ENCODE measurements at places on chromosomes 1 and 21.

DNA sequence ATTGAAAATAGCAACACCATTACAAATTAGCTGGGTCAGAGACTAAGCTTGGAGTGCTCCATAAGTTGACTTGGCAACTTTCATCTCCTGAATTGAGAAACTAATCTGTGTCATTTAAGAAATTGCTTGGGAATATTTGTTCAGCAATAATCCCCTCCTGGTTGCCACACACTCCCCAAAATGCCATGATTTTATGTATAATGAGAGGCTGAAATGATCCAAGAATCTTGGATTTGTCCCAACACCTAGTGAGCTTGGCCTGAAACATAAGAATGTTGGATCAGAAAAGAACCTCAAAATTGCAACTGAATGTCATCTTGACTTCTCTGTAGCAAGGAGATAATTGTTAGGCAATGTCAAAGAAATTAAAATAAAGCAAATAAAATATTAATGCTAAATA is 805.9 kb upstream of the ADAMTS5 start:
- no peak for DNase-seq

- no peak for DNase-seq
Measured at GRCh38 chr1:48761986-48762385, 14.7 kb downstream of the BEND5 start.

GRCh38 chr1:37036667-37037053 is 2.3 kb upstream of the GRIK3 start:
- peak; percentile 71 for DNase-seq

- DNase-seq = no peak
Measured at GRCh38 chr1:92695104-92695503, 89.8 kb downstream of the EVI5 start.

DNA sequence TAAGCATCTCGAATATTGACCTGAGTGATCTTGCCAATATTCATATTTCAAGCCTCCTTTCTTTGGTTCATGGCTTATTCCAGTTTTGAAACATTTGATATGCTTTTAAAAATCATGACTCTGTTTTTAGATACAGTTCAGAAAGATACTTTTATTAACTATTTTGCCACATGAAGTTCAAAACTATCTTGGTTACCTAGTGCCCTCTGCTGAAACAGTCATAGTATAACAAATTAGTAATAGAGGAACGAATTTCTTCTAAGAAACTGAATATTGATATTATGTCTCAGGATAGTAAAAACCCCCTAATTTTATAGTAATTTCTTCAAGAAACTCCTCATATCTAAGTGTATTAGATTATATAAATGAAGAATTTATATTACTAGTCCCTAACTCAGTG is 52.6 kb upstream of the RC3H1 start:
- DNase-seq = no peak

DNA sequence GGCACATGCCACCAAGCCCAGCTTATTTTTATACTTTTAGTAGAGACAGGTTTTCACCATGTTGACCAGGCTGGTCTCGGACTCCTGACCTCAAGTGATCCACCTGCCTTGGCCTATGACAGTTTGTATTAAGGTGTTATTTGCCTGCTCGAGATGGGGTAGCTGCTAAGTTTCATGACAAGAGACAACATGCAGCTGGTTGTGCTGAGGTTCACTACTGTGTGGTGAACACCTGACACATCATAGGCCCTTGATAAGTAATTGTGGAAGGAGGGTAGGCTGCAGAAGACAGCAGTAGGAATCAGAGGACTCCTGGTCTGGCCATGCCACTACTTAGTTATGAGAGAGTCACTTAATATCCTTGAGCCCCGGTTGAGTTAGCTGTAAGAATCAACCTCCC is 46.2 kb downstream of the PLPP3 start:
- no peak for DNase-seq

GRCh38 chr1:161727256-161727924 is 6.0 kb downstream of the FCRLB start:
- no peak for DNase-seq

DNA sequence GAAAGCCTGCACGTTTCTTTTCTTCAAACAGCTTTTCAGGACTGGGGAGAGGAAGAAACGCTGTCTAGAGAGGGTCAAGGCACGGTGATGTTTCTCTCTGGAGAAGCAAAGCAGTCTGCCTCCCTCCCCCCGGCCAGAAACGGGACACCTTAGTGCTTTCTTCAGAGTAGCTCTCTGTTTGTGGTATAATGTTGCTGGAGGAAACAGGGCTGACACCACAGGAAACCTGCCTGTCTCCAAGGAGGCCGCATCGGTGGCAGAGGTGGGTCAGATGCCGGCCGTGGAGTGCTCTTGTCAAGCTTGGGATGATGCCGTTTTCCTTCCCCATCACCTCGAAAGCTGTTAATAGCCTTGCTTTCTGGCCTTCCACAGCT is 139.4 kb downstream of the DHRS3 start:
- no peak for DNase-seq

GRCh38 chr1:178092878-178093493 is 918 bp upstream of the RASAL2 start:
- no peak for DNase-seq

DNA sequence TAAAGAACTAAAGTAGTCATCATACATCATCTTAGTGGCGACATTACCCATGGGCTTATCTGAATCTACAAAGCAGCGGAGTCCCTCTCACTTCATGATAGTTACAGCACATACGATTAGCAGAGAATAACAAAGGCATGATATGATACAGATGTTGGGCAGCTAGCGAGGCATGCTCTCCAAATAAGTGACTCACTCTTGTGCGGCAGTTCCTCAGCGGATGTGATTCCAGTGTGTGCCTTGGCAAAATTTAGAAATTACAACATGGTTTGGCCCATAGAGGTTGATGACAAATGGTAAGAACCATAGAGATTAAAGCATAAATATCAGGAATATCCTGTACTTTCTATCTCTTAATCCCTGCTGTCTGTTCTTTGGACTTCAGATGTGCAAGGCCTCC is 48.1 kb upstream of the PAXBP1 start:
- DNase-seq = no peak

DNA sequence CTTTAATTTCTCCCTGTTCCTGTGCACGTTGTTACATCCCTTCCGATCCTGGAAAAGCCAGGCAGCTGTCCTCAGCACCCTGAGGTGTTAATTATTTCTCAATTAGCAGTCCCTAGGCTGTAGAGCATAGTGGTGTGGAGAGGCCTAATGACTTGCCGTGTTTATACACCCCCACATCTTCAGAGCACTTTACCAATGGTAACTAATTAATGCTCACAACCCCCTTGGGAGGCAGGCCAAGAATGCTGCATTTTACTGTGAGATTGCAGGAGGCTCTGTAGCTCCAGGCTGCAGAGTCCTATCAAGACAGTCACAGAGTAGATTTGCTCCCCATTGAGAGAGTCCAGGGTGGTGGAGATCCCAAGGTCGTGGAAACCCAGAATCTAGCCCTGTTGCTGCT is 2.4 kb upstream of the PARS2 start:
- no peak for DNase-seq

- no peak for DNase-seq
Measured at GRCh38 chr21:42900446-42900845, 7.3 kb downstream of the NDUFV3 start.

DNA sequence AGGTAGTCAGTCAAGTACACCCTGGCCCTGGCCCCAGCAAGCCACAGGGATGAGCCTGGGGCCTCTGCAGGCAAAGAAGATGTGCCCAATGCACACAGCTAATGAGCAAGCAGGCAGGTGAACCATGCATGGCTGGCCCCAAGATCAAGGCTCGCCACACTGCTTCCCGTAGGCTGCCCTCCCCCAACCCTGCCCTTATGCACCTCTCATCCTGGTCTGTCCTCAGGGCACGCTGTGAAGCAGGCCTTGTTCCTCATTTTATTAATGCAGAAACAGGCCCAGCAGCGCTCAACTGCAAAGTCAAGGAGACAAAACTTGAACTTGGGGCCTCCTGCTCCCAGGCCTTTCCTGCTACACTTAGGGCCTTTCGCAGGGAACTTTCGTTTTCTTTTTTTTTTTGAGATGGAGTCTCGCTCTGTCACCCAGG is 35.6 kb upstream of the ID3 start:
- DNase-seq = no peak

DNA sequence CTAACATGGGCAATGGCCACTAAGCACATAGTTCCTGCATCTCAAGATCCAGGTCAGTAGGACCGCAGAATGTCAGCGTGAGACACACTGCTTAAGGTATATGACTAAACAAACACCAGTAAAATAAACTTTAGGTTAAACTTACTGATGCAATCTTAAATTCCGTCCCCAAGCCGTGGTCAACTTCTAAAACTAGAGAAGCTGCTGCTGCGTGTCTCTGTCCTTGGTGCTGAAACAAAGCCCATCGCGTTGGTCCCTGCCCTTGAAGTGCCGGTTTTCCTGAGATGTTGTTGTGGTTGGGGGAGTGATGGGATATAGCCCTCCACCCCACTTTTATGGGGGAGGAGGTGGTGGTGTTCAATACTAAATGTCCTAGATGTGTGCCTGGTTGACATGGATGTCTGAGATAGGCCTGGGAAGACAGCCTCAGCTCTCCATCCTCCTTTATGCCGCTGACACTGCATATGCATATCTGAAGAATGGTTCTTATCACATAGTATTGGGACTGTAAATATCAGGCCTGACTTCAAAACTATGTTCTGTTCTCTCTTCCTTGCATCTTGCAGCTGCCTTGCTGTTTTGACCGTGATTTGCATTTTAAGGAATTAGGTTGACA is 72.0 kb upstream of the KCNA3 start:
- peak; percentile 90 for DNase-seq

- peak; percentile 65 for DNase-seq
Measured at GRCh38 chr1:234658138-234658537, 48.2 kb upstream of the IRF2BP2 start.

- no peak for DNase-seq
Measured at GRCh38 chr1:191971447-191971846, 186.8 kb upstream of the RGS18 start.

DNA sequence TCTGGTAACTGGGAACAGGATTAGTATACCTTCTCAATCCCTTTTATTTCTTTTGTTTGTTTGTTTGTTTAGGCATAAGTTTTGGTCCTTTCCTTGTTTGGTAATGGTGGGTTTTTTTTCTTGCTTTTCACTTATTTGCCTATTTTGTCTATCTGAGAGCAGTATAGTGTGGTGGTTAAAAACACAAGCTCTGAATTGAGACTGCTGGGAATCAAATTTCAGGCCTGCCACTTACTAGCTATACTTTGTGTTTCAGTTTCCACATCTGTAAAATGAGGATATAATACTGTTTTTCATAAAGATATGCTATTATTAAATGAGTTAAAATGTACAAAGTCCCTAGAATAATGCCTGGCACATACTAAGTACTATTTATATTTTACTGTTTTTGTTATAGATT is 81.6 kb upstream of the IVNS1ABP start:
- DNase-seq = no peak

GRCh38 chr1:12404918-12405317 is 175.1 kb downstream of the VPS13D start:
- no peak for DNase-seq

- no peak for DNase-seq
Measured at GRCh38 chr1:113965703-113966412, 13.4 kb upstream of the OLFML3 start.

- DNase-seq = no peak
Measured at GRCh38 chr1:160322831-160323230, 20.2 kb downstream of the COPA start.

GRCh38 chr1:36741066-36741465 is 258.4 kb upstream of the CSF3R start:
- no peak for DNase-seq

GRCh38 chr1:189654906-189655305 is 822.8 kb downstream of the BRINP3 start:
- no peak for DNase-seq

DNA sequence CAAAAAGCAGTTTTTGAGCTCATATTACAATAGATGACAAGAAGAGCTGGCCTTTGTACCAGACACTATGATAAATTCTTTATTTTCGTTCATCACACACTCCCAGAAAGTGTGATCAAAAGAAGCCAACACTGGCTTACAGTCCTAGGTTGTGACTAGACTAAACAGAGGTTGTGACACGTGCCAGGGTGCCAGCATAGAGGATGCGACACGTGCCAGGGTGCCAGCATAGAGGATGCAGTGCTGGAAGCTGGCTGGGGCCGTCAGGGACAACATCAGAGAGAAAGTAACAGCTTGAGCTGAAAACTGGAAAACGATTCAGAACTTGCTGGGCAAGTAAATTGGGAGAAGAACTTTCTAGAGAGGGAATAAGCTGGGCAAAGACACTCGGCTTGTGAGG is 2.2 kb downstream of the MTARC1 start:
- no peak for DNase-seq

DNA sequence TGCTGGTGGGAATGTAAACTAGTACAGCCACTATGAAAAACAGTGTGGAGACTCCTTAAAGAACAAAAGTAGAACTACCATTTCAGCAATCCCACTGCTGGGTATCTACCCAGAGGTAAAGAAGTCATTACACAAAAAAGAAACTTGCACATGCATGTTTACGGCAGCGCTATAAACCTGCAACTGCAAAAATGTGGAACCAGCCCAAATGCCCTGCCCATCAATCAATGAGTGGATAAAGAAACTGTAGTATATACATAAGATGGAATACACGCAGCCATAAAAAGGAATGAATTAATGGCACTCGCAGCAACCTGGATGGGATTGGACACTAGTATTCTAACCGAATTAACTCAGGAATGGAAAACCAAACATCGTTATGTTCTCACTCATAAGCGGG is 51.0 kb downstream of the ZSWIM5 start:
- no peak for DNase-seq

GRCh38 chr1:106608841-106609240 is 447.6 kb upstream of the PRMT6 start:
- DNase-seq = no peak

GRCh38 chr1:234734412-234734835 is 124.4 kb upstream of the IRF2BP2 start:
- no peak for DNase-seq

GRCh38 chr1:21212126-21212525 is 35.4 kb upstream of the EIF4G3 start:
- DNase-seq = no peak

DNA sequence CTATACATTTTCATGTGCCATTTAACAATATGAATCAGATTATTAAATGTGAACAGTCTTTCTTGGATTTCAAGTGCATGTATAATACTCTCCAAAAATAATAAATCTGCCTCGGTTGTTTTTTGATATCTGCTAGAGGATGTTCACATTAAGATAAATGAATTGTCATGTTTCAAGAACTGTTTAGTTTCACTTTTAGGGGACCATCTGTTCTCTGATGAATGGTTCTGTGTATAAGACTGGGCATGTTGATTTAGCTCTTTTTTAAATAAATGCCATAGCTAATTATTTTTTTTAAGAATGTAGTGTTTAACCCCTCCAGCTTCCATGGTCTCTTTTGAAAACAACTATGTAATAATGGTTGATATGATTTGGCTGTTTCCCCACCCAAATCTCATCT is 1245.1 kb upstream of the ADGRL4 start:
- no peak for DNase-seq

DNA sequence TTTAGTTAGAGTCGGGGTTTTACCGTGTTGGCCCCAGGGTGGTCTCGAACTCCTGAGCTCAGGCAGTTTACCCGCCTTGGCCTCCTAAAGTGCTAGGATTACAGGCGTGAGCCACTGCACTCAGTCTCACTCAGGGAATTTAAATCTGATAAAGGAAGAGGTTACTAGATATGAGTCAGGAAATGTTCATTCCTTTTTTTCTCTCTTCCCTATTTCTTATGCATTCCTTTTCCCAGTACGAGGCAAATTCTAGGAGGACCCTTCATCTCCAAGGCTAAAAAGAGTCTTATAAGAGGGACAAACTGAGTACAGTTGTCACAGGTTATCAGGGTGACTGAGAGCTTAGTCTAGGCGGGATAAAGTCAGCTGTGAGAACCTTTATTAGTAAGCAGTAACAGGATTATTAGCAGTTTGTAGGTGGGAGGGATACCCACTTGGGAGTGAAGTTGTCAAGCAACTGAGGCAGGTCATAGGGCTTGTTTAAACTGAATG is 9.1 kb downstream of the MACF1 start:
- DNase-seq = no peak
